ENCODE measurements at places on chromosomes 3 and 15.

GRCh38 chr3:141368925-141369794 lies 856 bp downstream of the ZBTB38 start:
- peak; percentile 85 for DNase-seq
- no peaks in the 10 kb centered on the region for H3K36me3 ChIP-seq
- peak overlapping the region; percentile 100 for H3K27ac ChIP-seq
- H3K27me3 ChIP-seq = no peaks in the 10 kb centered on the region
- peak overlapping the region; percentile 66 for H3K4me3 ChIP-seq
- peaks cover 19% of the 10 kb centered on the region for H3K4me1 ChIP-seq

DNA sequence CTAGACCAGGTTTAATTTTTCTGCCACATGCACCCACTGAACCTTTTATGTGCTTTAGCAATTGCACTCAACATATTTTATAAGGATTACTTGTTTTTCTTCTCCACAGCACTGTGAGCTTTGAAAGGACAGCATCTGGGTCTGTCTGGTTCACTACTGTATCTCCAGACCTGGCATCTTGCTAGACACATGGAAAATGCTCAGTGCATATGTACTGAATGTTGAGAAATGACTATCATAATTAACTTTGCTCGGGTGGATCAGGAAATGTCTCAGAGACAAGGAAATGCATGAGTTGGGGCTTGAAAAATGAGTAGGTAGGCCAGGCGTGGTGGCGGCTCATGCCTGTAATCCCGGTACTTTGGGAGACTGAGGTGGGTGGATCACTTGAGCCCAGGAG lies 40.2 kb downstream of the DOCK3 start:
- no peaks in the 10 kb centered on the region for H3K27me3 ChIP-seq
- no peak for DNase-seq
- H3K4me3 ChIP-seq = no peak overlapping the region

DNA sequence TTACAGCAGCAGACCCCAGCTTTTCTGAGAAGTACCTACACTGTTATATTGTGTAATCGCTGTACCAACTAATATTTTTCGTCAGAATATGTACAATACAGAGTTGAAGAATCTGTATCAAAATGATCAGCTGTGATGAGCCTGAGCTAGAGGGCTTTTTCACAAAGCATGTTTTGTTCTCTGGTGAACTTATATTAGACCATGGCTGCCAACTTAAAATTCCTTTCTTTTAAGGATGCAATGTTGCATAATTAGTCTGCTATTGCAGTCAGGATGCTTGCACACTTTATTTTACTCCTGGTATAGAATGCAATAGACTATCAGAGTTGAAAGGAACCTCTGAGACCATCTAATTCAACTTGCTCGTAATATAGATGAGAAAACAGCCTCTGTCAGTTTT lies 127.8 kb downstream of the RBMS3 start:
- no peak overlapping the region for H3K27ac ChIP-seq
- no peaks in the 10 kb centered on the region for H3K27me3 ChIP-seq
- no peaks in the 10 kb centered on the region for H3K4me1 ChIP-seq
- H3K4me3 ChIP-seq = no peak overlapping the region

- no peak for DNase-seq
- H3K27ac ChIP-seq = no peak overlapping the region
- no peaks in the 10 kb centered on the region for H3K27me3 ChIP-seq
- no peaks in the 10 kb centered on the region for H3K36me3 ChIP-seq
- H3K4me3 ChIP-seq = no peak overlapping the region
Observed at GRCh38 chr3:170330366-170330765, 27.1 kb upstream of the SKIL start.

DNA sequence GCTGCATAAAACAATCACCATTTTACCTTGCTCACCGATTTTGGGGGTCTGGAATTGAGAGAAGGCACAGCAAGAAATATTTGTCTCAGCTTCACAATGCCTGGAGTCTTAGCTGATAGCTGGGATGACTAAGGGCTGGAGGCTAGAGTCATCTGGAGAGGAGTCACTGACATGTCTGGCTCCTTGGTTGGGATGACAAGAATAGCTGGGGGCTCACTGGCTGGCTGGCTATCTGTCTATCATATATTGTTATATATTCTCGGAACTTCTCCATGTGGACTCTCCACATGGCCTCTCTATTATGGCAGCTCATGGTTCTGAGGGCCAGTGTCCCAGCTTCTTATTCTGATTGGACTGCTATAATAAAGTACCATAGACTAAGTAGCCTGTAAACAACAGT lies 20.0 kb upstream of the TRIM71 start:
- no peaks in the 10 kb centered on the region for H3K36me3 ChIP-seq
- no peak overlapping the region for H3K4me3 ChIP-seq
- no peaks in the 10 kb centered on the region for H3K4me1 ChIP-seq
- peaks cover 18% of the 10 kb centered on the region for H3K27me3 ChIP-seq

DNA sequence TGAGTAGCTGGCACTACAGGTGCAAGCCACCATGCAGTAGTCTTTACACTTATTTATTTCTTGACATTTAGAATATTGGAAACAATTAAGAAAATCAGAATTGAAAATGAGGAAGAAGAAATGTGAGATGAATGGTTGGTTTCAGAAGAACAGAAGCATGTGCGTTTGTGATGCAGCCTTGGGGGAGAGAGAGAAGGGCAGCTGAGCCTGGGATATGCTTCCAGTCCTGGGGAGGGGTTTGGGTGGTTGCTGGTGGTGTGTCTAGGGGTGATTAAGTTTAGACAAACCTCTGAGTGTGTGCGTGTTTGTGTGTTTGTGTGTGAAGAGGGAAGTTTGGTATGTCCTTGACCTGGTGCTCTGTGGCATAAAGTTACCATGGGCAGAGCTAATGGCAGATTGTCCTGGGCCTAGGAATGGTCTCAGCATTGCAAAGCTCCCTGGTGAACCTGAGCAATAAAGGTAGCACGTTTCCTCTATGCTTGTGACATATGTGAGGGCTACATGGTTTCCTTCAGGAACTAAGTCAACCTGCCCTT lies 35.6 kb downstream of the CTSH start:
- H3K4me3 ChIP-seq = no peak overlapping the region
- peaks cover 10% of the 10 kb centered on the region for H3K4me1 ChIP-seq
- peaks cover 47% of the 10 kb centered on the region for H3K36me3 ChIP-seq
- DNase-seq = no peak
- H3K27ac ChIP-seq = no peak overlapping the region

Measured in mesenchymal stem cell (in vitro differentiated cells and primary cell).